Stimulated activated CD8-positive, alpha-beta memory T cell treated with anti-CD3 and anti-CD28 coated beads, Interleukin-15, amount 100 ng/mL, for 1 hour (primary cell): ENCODE measurements at places on chromosomes 5 and 9.

GRCh38 chr9:128947277-128947526 lies 201 bp downstream of the DOLK start:
- no peak for DNase-seq

GRCh38 chr9:32863291-32863690 lies 80.0 kb downstream of the TMEM215 start:
- DNase-seq, result no peak

GRCh38 chr5:54645882-54646355 lies 128.4 kb downstream of the SNX18 start:
- no peak for DNase-seq

DNA sequence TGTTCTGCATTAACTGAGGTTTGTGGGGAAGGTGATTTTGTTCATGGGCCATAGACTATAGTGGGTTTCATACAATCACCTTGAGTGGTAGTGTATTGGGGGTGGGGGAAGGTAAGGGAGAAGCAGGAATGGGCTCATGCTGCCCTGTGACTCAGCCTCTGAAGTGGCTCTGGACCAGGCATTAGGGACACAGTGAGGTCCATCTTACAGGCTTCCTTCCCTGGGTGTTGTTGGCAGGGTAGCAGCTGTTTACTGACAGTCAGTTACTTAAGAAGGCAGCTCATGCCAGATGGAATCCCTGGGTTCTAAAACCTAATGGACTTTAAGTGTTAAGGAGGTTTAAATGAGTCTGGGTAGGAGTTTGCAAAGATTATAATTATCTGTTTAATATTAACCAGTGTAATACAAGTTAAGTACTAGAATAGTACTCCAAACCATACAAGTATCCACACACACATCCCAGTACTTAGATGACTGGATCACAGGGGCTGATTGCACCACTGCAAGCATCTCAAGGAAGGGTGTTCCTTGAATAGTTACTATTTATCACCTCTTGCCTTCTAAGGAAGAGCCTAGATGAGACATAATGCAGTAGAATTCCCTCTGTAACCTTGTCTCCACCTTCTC lies 59.3 kb downstream of the CAST start:
- DNase-seq, result no peak

DNA sequence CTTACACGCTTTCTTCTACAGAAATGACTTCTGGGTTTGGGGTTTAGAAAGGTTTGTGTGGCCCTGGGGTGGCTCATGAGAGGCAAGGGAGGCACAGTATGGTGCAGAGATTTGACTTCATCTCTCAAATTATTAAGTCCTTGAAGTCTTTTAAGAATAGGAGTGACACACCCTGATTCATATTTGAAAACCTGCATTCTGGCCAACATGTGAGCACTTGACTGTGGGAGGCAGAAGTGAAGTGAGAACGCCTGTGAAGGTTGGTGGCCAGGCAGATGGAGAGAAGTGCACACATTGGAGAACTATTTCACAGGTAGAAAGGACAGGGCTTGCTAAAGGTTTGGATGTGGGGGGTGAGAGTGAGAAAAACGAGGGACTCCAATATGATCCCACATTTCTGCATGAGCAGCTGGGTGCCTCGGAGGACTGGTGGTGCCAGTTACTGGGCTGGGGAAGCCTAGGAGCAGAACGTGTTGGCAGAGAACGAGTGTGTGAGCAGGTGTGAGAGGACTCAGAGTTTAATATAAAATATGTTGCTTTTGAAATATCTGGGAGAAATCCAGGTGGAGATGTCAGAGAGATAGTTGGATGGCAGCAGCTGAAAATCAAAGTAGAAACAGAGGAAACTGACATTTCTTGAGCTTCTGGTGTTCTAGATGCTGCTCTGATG lies 240.0 kb upstream of the ADAMTSL1 start:
- no peak for DNase-seq

DNA sequence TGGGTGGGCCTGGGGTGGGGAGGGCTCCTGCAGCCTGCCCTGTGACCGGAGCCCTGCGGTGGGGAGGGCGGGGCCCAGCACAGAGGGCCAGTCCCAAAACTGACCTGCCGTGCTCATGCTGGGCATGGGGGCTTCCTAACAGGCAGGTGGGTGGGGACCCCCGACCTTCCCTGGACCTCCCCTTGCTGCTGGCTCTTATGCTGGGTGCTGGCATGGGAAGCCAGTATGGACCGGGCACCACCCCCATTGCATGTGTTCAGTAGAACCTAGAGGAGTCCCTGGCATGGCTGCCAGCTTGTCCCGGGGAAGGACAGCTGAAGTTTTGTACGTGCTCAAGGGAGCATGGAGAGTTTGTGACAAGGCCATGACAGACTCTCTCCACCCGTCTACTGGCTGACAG lies 37.1 kb downstream of the WNK2 start:
- no peak for DNase-seq

GRCh38 chr9:123319541-123320339 lies 36.3 kb upstream of the CRB2 start:
- DNase-seq, result no peak

DNA sequence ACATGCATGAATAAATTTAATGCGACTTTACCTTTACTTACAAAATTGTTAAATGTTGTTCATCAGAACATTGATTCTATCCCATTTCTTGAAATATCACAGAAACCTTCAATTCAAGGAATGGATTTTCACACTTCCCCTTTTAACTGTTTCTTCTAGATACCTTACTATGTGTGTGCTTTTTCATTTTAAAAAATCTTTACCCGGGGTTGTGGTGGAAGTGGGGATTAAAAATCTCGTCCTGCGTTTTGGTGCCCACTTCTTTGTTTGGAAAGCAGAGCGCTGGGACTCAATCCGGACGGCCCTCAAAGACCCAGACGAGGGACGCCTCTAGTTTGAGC lies 5.8 kb upstream of the MEF2C start:
- DNase-seq, result no peak

GRCh38 chr5:151550146-151550545 lies 41.0 kb downstream of the FAT2 start:
- no peak for DNase-seq

- DNase-seq, result no peak
Measured at GRCh38 chr5:174827558-174827957, 103.2 kb downstream of the MSX2 start.

GRCh38 chr5:67214036-67214435 lies 17.4 kb upstream of the CD180 start:
- DNase-seq, result no peak

DNA sequence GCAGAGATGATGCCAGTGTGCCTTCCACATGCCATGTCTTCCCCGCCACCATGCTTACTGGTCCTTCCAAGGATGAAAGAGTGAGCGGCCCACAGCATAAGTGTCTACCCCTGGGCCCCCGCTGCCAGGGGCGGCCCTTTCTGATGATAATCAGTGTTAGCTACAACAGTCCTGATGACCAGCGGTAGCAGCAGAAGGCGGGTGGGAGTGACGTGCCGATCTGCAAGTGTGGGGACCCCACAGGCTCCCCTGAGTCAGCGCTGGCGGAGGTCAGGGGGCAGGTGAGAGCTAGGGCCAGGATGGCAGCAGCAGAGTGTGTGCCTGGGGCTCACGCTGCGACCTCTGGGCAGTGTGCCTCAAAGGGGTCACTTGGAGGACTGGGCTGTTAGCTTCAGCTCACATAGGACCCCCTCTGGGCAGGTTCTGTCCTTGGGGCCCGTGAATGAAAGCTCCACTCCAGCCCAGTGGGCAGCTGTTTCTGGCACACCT lies 80.4 kb downstream of the HMCN2 start:
- DNase-seq, result no peak

GRCh38 chr9:100498592-100498991 lies 25.6 kb downstream of the TMEFF1 start:
- no peak for DNase-seq

- DNase-seq, result no peak
Measured at GRCh38 chr9:113129884-113130283, 20.9 kb upstream of the SLC31A2 start.

GRCh38 chr5:53114988-53115387 lies 5.4 kb upstream of the MOCS2 start:
- DNase-seq, result no peak

GRCh38 chr9:127194881-127195713 lies 69.5 kb upstream of the GARNL3 start:
- no peak for DNase-seq

DNA sequence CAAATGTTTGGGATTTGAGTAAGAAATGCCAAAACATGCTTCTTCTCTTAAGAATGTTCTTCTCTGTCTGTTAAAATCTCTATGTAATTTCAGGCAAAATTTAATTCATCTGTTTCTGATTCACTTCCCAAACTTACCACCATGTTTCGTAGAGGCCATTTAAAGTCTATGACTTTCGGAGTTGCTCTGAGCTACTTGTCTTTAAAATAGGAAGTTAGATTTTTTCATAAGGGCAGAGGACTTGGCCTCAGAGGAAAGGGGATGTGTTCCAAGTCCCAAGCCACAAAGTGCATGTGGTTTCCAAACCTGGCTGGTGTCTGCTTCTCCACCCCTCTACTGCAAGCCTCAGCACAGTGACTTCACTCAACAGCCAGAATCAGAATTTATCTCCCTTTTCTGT lies 111.3 kb upstream of the ADRA1B start:
- no peak for DNase-seq

DNA sequence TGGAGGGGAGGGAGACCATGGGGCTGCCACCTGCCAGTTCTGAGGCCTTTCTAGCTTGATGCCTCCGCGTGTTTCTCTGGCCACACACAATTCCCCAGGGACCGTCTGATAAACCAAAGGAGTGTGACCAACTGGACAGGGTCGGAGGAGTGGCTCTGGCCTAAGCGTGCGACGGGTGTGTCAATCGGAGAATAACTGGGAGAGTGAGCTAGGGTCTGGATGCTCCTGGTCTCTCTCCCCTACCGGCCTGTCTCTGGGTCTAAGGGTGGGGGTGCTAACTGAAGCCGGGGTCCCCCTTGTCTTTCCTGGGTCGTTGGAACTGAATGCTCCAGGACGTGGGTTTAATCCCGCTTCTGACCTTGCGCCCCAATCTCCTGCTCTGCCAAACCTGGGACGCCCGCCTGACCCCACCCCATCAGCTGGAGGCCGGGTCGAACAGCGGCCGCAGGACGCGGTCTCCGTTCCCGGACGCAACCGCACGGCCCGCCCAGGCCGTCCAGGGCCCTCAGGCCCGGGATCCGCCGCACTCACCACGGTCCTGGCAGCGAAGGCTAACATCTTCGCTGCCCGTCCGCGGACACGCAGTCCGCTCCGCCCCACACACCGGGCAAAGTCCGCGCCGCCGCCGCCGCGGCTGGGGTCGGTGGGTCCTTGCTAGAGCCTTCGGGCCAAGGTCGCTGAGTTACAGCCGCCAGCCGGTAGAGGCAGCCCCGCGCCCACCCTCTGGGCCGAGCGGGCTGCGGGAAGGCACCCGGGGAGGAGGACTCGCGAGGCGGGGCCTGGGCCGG lies 447 bp downstream of the CRAT start:
- no peak for DNase-seq

- DNase-seq, result no peak
Measured at GRCh38 chr5:79489773-79490172, 24.2 kb downstream of the HOMER1 start.

DNA sequence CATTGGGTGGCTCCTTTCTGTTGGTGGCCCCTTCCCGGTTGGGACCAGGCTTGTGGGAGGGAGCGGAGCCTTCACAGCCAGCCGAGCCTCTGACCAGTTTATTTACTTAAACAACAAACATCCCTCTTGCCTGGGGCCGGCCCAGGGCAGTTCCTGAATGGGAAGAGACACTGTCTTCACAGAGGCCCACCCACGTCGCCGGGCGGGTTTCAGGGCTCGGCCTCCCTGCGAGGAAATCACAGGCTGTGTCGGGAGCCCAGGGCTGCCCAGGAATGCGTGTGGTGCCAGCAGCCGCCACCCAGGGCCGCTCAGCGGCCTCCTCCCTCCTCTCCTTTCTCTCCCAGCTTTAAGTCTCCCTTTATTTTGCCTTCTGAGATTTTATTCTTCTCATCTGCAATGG lies 132.5 kb downstream of the HSD17B3 start:
- DNase-seq, result no peak

- DNase-seq, result no peak
Measured at GRCh38 chr9:79123415-79123814, 448.4 kb upstream of the TLE4 start.

- DNase-seq, result no peak
Measured at GRCh38 chr5:122877518-122877917, 32.1 kb downstream of the SNX24 start.

GRCh38 chr9:15007698-15008097 lies 97.5 kb upstream of the FREM1 start:
- no peak for DNase-seq

GRCh38 chr5:119899981-119900380 lies 270.6 kb downstream of the FAM170A start:
- no peak for DNase-seq

GRCh38 chr5:109411627-109412026 lies 1.9 kb upstream of the PJA2 start:
- DNase-seq, result no peak

DNA sequence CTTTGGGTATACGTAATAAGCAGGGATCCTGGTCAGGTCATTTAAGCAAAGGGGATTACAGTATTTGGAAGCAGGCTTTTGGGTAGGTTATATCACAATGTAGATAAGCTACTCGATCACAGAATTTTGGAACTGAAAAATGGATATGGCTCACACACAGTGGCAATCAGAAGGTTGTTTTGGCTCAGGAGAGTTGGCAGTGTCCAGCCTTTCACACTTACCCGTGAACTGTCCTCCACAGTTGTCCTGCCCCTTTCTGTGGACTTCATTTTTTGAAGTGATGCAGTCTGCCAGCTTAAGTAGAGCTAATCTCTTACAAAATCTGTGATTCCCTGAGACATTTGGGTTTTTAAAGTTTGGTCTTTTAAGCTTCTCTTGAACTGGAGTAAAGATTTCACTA lies 30.7 kb downstream of the ICE1 start:
- no peak for DNase-seq

GRCh38 chr5:56161439-56161823 lies 71.7 kb downstream of the ANKRD55 start:
- DNase-seq, result no peak

- DNase-seq, result no peak
Measured at GRCh38 chr9:112115970-112116753, 58.9 kb downstream of the SUSD1 start.

DNA sequence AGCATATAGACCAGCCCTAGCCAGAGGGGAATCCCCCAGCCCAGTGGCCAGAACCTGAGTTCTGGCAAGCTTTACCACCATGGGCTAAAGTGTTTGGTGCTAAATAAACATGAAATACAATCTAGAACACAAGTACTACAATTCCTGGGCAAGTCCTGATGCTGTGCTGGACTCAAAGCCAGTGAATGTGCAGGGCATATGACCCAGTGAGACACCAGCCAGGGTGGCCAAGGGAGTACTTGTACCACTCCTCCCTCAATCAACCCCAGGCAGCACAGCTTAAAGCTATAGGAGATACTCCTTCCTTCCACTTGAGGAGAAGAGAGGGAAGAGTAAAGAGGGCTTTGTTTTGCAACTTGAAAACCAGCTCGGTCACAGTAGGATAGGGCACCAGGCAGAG lies 63.6 kb downstream of the SSBP2 start:
- DNase-seq, result no peak
